ENCODE measurements at places on chromosomes 4 and X. TPM values are rescaled to one million over a fixed set of nuclear protein-coding genes. Genes with fewer than 3 reads are reported as not detected.

DNA sequence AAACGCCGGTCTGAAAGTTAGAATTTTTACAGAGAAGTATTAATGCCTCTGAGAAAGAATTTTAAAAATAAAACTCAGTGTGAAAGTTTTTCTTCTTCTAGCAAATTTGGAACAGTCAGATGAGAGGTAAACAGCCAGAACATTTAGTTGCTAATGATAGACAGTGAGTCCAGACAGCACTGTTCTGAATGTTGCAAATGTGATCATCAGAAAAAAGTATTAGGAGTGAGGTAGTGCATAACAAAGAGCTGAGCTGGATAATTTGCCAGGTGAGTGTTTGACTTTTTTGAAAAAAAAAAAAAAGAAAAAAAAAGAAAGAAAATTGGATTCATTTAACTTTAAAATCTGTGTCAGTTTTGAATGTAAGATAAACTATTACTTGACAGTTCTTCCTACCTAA lies 42.0 kb upstream of the GRPR start:
- DNase-seq, result no peak

Gene GLRA2
- not detected for total RNA-seq

DNA sequence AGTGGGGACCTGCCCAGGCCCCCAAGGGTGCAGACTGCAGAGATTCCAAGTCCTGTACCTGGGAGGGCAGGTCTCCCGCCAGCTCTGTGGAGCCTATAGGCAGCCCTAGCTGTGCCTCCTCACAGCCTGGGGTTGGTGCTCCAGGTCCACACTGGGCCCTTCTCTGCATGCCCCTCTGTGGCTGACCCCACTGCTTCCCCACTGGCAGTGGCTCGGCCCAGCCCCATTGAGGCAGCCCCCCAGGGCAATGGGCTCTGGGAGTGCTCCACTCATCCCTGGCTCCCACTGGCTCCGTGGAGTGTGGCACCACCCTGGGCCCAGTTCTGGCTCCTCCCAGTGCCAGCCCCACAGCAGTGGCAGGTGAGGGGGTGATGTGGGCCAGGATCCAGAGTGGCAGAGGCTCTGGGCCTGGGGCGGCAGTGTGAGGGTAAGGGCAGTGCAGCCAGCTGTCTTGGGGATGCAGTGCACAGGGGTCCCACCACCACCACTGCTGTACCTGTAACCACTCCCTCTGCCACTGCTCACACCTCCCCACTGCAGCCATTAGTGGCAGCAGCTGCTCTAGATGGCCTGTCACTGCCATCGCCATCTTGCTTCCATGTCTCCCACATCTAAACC lies 312.2 kb downstream of the GPM6A start:
- no peak for DNase-seq

DNA sequence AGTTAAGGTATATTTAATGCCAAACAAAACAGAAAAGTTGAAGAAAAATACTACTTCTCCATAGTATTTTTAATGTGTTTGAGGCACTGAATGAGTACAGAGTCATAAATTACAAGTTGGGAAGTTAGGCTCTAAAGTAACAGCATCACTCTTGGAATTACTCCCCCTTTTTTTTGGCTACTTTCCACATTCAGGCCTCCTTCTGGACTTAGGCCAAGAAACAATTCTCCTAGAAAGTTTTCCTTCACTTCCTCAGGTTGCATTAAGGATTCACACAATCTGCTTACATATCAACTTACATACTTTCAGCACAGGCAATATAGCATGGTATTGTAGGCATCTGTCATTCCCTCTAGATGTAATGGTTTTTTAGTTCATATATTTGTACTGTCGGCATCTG lies 52.1 kb downstream of the TMEM165 start:
- no peak for DNase-seq

GRCh38 chr4:105990933-105991332 lies 95.7 kb downstream of the NPNT start:
- DNase-seq, result no peak

Gene MAGEA2B
- not detected for total RNA-seq

DNA sequence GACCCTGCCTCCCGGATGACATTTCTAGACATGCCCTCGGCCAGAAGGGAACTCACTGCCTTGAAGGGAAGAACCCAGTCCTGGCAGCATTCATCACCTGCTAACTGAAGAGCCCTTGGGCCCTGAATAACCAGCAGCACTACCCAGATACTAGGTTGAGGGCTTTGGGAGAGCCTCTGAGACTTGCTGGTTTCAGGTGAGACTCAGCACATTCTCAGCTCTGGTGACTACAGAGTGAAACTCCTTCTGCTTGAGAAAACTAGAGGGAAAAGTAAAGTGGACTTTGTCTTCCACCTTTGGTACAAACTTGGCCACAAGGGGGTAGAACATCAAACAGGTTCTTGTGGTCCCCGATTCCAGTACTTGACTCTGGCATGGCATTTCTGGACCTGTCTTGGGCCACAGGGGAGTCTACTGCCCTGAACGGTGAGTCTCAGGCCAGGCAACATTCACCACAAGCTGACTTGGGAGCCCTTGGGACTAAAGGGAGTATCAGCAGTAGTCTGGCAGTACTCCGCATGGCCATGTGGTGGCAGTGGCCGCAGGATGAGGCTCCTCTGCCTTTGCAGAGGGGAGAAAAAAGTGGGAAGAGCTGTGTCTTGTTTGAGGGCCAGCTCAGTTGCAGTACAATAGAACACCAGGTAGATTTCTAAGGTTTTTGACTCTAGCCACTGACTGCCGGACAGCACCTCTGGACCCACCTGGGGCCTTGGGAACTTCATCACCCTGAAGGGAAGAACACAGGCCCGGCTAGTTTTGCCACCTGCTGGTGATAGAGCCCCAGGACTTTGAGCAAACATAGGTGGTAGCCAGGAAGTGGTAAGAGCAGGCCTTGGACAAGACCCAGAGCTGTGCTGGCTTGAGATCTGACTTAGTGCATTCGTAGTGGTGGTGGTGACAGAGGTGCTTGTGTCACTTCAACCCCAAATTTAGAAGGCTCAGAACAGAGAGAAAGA lies 414.8 kb downstream of the OPHN1 start:
- no peak for DNase-seq

Gene SPACA5
- not detected for total RNA-seq

GRCh38 chr4:107863850-107864371 lies 39.2 kb downstream of the SGMS2 start:
- no peak for DNase-seq

GRCh38 chr4:147102596-147102995 lies 156.9 kb upstream of the TTC29 start:
- DNase-seq, result no peak

GRCh38 chr4:11966782-11967181 lies 538.1 kb upstream of the HS3ST1 start:
- DNase-seq, result no peak

DNA sequence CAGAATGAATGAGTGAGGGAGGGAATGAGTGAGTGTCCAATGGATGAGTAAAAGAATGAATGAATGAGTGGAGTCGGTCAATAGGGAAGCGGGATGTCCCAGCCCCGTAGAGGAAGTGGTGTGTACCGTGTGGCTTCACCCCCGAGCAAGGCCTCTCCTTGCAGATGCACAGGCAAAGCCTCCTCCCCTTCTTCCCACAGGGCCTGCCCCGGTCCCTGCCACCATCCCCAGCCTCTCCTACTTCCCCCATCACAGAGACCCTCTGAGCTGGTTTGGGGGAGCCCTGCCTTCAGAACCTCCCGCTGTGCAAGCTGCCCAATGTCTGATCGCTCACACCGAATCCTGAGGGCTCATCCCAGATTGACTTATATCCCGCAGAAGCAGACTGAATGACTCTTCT lies 13.6 kb downstream of the HTRA3 start:
- no peak for DNase-seq

DNA sequence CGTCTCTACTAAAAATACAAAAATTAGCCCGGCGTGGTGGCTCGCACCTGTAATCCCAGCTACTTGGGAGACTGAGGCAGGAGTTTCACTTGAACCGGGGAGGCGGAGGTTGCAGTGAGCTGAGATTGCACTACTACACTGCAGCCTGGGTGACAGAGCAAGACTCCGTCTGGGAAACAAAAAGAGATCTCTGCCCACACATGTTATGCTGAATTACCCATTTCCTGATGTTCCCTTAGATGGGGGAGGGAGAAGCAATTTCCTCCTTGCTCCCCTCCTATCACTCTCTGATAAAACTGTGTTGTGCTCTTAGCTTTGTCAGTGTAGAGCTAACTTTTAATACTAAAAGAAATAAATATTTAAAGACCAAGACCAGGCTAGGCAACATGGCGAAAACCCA lies 102.5 kb downstream of the LARP7 start:
- DNase-seq, result no peak

All from OCI-LY7 (cell line).